SJSA1 (cell line): ENCODE measurements at places on chromosomes 16 and 17.

- no peak for DNase-seq
Measured at GRCh38 chr16:23384878-23385277, 68.1 kb downstream of the COG7 start.

DNA sequence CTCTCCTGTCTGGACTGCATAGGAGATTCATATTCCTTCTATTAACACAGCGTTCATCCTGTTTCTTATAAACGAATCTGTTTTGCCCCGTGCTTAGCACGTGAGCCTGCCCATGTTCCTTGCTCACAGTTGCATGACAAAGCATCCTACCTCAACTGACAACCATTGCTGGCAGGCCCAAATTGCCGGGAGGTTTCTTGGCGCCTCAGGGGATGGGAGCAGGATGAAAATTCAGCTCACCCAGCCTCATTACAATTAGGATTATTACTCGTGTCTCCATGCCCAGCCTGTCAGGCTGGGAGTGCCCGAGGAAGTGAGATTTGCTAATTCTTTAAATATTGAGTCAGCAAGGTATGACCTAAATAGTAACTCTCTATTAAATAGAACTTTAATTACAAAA is 36.7 kb upstream of the HELZ start:
- DNase-seq, result no peak

- peak; percentile 98 for DNase-seq
Measured at GRCh38 chr16:88527186-88527936, 42.8 kb upstream of the ZC3H18 start.

GRCh38 chr17:8109661-8110455 is 8.5 kb downstream of the ALOXE3 start:
- DNase-seq, result no peak

GRCh38 chr17:41665566-41666236 is 23.0 kb upstream of the EIF1 start:
- peak; percentile 84 for DNase-seq

GRCh38 chr16:21659124-21659523 is 4.6 kb upstream of the OTOA start:
- no peak for DNase-seq

GRCh38 chr16:57648581-57649442 is 19.3 kb upstream of the ADGRG3 start:
- peak; percentile 78 for DNase-seq
